Esophagus mucosa (tissue), 1 donor: ENCODE measurements at places on chromosomes 6 and 20. TPM values are rescaled to one million over a fixed set of nuclear protein-coding genes. Genes with fewer than 3 reads are reported as not detected.

The ISM1 gene
- 1.7 TPM for total RNA-seq

The EPB41L2 gene
- total RNA-seq: 9.1 TPM

The CYP39A1 gene
- 3.4 TPM for total RNA-seq

The GTSF1L gene
- total RNA-seq: not detected

The ATP6V1G2 gene
- total RNA-seq: not detected

The IPCEF1 gene
- 1.8 TPM for total RNA-seq

The RIPPLY2 gene
- total RNA-seq: not detected

The IL17A gene
- not detected for total RNA-seq

The RIOK1 gene
- total RNA-seq: 21.5 TPM
